Activated gamma-delta T cell treated with anti-CD3 and anti-CD28 coated beads, Interleukin-2, amount 50 U/mL, for 16 hours (primary cell): ENCODE measurements at places on chromosomes 6 and 20.

GRCh38 chr20:43937591-43937990 is 22.9 kb downstream of the TOX2 start:
- DNase-seq = no peak

- DNase-seq = no peak
These were observed 175.9 kb downstream of the ZDHHC14 start for GRCh38 chr6:157556671-157557430.

DNA sequence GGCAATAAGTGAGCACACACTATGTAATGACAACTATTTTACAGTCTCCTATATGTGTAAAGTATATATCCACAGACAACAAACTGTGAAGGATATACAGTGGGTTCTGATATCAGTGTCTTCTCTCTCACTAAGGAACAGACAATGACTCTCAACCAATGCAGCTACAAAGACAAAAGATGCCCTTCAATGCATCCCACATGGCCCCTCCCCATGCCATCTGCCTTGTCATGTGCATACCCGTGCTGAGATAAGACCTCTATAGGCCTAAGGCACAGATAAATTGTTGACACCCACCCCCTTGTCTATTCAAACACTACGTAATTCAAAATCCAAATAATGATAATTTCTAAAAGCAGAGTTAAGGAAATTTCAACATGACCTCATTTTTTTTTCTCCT is 1123.5 kb upstream of the MAP3K7 start:
- DNase-seq = no peak

DNA sequence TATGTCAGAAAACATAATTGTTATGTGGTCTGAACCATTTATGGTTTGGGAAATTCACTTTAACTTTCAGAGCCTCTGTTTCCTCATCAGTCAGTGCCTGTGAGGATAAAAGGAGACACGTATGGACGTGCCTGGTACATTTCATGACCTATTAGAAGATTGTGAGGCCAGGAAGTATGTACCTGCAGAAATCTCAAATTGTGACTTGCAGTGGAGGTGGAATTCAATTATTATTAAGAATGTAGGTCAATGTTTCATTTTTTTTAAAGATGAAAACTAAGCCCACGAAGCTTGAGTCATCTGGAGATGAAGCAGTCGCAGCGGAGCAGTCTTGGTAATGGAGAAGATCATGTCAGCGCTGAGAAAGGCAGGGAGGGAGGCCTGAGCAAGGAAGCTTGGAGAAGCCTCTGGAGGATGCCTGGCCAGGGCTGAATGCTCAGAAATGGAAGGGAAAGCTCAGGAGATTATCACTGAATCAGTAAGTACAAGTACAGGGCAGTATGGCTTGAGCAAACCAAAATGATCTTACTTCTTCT is 3.9 kb upstream of the DSE start:
- DNase-seq = no peak

DNA sequence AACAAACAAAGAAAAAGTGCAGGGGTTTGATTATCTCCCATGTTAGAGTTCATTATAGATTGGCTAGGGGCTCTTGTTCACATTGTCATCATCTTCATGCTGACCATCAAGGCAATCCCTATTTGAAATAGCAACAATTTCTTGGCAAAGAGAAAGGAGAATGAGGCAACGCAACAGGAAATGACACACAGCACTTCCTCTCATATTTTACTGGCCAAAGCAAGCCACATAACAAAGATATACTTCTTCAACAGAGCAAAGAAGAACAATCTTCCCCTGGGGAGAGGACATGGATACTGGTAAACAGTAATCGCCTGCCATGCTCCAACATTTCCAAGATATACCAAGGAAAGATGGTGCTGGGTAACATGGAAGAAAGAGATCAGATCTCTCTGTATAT is 29.8 kb downstream of the EPM2A start:
- DNase-seq = no peak

GRCh38 chr20:18176318-18176785 is 38.7 kb downstream of the KAT14 start:
- no peak for DNase-seq

DNA sequence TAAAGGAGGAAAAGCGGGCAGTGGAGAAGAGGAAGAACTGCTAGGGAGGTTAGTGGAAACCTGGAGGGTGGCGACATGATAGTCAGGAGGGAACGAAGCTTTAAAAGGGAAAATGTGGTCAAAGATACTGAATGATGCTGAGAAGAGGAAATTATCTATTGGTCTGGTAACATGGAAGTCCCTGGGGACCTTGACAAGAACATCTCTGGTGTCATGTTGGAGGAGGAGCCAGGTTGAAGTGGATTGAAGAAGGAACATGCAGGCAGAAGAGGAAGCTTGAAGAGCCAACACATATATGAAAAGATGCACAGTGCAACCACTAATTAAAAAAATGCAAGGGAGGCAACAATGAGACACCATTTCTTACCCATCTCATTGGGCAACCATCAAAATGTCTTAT is 251.9 kb upstream of the RNF24 start:
- DNase-seq = no peak

GRCh38 chr6:16712255-16712930 is 48.9 kb downstream of the ATXN1 start:
- no peak for DNase-seq

- DNase-seq = no peak
These were observed 30.0 kb downstream of the WRNIP1 start for GRCh38 chr6:2795162-2795561.

DNA sequence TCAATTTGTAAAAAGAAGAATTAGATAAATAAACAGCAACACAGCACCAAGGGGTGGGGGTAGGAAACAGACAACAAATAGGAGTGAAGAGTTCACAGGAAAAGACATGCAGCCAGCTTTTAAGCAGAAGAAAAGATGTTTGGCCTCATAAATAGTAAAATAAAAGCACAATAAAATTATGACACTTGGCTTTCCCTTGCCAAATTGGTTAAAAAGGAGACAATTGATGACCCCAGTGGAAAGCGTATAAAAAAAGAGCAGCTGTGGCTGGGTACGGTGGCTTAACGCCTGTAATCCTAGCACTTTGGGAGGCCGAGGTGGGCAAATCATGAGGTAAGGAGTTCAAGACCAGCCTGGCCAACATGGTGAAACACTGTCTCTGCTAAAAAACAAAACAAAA is 29.1 kb downstream of the BCAS1 start:
- no peak for DNase-seq

DNA sequence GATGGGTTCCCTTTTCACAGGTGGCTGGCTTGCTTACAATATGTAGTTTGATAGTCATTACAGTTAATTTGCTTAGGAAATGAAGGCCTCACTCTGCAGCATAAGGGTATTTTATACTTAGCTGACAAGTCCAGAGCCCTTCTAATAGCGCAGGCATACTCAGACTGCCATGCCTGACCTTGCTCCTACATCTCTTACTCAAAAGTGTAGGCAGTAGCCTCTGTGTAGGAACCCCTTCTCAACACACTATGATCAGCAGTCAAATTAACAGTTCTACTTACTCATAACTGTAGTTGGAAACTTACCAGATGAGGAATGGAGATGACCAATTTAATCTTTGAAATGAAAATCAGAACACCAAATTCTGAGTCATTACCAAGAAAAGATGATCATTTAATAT is 373.5 kb downstream of the TBC1D32 start:
- DNase-seq = no peak

- no peak for DNase-seq
These were observed 628 bp downstream of the RBM24 start for GRCh38 chr6:17281497-17282481.

- peak; percentile 42 for DNase-seq
These were observed 13.4 kb downstream of the FAM110A start for GRCh38 chr20:846894-847278.
